NCI-H524 treated with DMSO at 0.1 percent for 48 hours (cell line): ENCODE measurements at places on chromosomes 1 and 21.

DNA sequence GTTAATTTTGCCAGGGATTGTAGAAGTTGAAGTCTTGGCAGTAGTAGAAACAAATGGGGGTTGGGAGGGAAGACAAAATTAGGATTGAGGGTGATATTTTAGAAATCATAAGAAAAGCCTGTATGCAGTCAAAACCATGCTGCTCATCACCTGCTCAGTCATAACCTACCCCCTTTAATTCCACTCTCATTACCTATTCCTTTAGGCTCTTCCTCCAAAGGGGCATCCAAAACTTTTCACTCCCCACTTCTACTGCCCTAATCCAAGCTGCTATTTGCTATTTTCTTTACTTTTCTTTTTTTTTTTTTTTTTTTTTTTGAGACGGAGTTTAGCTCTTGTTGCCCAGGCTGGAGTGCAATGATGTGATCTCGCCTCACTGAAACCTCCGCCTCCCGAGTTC, 11.5 kb downstream of the H3-3A start:
- no peak for DNase-seq

- no peak for DNase-seq
These were observed 157.7 kb downstream of the PIK3R3 start for GRCh38 chr1:45974541-45975269.

DNA sequence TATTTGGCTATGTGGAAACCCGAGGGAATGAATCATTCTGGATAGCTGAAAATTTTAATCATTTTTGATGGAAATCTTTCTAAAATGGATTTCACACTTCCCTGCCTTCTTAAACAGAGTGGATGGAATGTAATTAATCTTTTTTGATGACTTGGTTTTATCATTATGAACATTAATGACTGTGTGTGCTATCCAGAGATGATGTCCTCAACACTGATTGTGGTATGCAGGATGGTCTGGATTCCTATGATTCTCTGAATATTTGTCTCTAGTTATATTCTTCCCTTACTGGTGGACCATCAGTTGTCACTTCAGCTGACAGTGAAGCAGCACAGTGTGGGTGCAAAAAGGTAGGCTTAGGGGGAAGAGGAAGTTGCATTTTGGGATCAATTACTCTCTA, 513.5 kb downstream of the LMO4 start:
- DNase-seq: no peak

GRCh38 chr1:17539477-17540254, at the start of gene ARHGEF10L:
TSS of gene ARHGEF10L (plus strand) at chr1:17539698. CDS start at chr1:17580596, 40,898 bp downstream.
- no peak for DNase-seq

GRCh38 chr1:167033646-167034045, 44.6 kb downstream of the MAEL start:
- DNase-seq: no peak

GRCh38 chr1:217418269-217419193, 212.4 kb downstream of the GPATCH2 start:
- no peak for DNase-seq

- DNase-seq: no peak
These were observed 78.7 kb downstream of the ACTL8 start for GRCh38 chr1:17833661-17834501.

GRCh38 chr1:34408011-34408410, 231.3 kb downstream of the C1orf94 start:
- no peak for DNase-seq

DNA sequence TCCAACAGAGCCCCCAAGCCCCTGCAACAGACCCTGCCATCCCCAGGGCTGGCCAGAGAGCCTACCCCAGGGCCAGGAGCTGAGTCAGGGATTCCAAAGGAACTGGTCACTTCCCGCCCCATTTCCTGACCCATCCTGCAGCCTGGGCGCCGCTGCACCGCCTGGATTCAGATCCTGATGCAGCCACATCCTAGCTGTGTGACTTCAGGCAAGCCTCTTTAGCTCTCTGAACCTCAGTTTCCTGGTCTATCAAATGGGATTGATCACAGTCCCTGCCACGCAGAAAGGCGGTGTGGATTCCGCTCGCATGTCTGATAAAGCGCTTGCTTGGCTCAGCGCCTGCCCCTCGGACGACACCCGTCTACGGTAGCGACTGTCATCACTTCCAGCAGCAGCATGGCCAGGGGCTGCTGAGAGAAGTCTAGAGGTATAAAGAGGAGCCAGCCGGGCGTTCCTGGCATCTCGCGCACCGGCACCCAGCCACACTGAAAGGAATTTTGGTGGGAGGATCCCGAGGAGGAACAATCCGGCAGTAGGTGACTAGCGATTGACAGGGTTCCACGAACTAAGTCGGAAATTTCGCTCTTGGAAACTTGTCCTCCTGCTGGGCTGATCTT, 10.1 kb downstream of the EPHA2 start:
- no peak for DNase-seq

GRCh38 chr1:206678490-206678889, 6.2 kb upstream of the MAPKAPK2 start:
- DNase-seq: no peak

GRCh38 chr1:53616927-53617326, 122.0 kb downstream of the GLIS1 start:
- DNase-seq: no peak

DNA sequence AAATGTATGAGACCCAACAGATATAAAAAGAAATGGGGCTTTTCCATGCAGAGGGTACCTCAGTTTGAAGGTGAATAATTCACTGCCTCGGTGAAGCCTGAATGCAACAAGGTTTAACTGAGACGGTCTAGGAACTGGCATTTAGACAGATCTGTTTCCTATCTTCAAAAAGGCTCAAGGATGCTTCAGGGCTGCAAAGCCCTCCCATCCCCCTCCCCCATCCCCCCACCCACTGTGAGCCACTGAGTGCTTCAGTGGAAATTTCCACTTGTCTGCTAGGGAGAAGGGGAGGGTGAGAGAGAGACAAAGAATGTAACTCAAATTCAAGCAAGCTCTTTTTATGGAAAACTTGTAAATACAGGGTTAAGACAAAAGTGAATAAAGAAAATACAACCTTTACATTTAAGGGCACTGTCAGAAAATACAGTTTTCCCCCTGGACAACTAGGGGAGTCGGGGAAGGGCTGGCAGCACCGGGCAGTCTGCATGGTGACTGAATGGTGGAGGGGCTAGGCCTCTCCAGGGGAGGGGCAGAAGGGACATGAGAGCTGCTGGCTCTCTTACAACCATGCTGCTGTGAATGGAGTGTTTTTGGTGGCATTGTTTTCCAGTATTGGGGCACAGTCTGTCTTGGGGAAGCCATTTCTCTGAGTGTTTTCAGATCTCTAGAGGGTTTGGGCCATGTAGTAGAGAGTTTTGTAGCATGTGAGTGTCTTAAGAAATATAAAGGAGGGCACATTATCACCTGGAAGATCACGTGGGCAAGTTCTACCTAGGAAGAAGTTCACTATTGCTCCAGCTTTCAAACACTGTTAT, 56.7 kb downstream of the MRPS6 start:
- peak; percentile 16 for DNase-seq

- DNase-seq: no peak
These were observed 20.7 kb upstream of the TMPRSS15 start for GRCh38 chr21:18424276-18424675.

DNA sequence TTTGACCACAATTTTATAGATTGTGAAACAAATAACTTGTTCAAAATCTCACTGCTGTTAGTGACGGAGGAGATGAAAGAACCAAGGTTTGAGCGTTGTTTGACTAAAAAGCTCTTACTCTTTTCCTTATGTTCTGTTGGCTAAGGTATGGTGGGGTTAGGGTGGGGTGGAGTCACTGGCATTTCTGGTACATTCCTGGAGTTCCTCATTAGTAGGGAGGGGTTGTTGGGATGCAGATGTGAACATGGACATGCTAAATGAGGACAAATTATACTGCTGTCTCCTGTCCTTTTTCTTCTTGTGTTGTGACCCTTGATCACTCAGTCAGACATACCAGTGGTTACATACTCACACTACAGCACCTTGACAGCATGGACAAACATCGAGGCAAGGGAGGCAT, 26.2 kb upstream of the CD1D start:
- DNase-seq: no peak

DNA sequence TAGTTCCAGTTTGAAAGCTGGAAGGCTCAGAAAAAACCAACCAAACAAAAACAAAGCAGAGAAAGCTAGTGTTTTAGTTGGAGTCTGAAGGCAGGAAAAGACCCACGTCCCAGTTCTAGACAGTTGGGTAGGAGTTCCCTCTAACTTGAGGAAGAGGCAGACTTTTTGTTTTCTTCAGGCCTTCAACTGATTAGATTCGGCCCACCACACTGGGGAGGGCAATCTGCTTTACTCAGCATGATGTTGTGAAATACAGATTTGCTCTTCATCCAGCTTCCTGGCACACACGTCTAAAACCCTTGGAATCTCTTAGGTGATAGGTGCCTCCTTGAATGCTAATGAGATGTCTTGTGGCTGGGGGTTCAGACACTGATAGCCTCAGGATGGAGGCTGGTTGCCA, 49.1 kb upstream of the CSF3R start:
- DNase-seq: no peak

DNA sequence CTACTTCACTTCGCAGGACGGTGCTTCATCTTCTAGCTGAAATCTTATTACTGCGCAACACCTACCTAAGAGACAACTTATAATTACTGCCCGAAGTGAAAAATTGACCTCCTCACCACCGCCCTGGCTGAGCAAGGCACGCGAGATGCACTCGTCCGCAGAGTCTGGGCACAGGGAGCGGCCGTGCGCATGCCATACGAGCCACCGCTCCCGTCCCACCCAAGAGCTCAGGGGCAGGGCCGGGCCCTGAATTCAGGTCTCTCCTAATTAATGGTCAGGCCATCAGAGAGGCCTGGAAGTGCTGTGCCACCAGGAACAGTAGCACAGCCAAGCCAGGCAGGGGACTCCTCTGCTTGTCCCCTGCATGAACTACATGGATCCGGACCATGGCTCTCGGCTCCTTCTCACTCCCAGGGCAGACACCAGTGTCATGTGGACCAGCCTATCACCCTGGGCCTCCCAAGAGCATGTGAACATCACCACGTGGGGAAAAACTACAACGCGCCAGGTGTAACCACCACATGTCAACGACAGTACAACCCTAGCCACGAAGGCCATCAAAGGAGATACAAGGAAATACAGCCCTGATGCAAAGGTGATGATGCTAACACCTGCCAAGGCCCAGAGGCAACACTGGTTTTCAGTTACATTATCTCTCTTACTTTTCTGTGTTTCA, 11.5 kb downstream of the RIPK4 start:
- DNase-seq: no peak

- DNase-seq: no peak
These were observed 4.7 kb downstream of the ADIPOR1 start for GRCh38 chr1:202953392-202953791.

- no peak for DNase-seq
These were observed 145.0 kb downstream of the PBX1 start for GRCh38 chr1:164703960-164704411.

DNA sequence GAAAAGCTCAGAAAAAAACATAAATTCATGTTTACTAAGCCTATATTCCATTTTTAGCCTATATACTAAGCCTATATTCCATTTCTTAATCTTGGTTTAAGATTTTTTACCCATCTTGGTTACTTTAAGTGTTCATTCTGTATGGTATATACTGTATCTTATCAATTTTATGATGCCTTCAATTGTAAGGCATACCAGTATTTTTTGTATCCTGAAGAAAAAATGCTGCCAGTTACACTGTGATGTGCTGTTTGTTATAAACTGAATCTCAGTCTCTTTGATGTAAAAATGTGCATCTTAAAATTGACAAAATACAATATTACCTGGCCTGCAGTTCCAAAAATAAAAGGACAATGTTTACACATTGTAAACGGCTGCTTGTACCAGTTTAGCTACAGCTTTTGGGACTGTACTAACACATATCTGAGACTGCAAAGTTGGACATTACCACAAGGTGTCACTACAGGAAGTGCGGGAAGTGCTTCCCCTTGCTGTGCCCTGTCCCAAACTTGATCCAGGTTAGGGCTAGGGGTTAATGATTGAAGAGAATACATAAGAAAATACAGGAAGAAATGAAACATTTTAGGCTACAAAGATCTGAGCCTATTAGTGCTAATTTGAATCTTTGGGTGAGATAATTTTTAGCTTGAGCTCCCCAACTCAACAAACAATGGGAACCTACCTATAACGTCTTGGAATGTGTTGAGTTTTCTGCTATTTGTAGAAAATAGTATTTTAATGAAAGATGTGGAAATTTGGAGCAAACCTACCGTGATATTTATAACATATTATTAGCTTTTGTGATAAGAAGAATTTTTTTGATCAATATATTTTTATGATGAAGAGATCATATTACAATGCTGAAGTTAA, 108.9 kb downstream of the LBR start:
- no peak for DNase-seq

DNA sequence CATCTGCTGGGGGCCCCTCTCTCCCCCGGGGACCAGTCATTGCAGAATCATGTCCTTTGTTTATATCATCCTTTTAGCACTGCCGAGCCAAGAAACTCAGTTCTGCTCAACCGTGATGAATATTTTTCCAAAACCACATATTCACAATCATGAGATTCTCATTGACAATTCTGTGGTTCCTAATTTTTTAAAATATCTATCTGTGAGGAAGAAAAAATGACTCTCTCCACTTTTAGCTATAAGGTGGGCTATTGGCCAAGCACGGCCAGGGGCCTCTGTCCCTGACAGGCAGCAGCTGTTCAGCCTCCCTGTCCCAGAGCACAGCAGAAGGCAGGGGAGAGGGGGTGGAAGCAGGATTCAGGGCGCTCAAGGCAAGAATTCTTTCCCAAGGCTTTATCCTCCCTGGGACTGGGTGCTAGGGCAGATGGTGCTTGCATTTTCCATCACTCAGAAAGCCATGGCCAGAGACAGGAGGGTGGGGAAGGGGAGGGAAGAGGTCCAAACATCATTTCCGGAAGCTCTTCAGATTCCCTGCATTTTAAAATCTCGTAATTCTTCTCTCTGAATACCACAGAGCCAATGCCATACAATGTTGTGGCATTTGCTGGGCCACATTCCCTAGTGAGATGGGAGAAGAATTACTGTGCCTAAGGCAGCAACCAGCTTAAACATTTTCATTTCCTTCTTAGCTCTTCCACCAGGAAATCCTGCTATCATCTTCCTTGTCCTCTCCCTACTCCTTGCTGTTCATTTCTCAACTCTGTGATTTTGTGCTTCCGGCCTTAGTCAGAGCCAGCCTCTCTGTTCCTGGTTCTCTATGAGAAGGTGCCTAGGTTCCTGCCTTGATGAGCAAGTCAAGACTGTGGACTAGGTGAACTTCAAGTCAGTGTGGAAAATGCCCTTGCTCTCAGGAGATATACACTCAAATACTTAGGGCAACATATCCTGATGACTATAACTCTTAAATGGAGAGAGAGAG, 60.3 kb downstream of the KCNJ6 start:
- peak; percentile 94 for DNase-seq
